ENCODE measurements at places on chromosomes 16 and 17. TPM values are rescaled to one million over a fixed set of nuclear protein-coding genes. Genes with fewer than 3 reads are reported as not detected.

DNA sequence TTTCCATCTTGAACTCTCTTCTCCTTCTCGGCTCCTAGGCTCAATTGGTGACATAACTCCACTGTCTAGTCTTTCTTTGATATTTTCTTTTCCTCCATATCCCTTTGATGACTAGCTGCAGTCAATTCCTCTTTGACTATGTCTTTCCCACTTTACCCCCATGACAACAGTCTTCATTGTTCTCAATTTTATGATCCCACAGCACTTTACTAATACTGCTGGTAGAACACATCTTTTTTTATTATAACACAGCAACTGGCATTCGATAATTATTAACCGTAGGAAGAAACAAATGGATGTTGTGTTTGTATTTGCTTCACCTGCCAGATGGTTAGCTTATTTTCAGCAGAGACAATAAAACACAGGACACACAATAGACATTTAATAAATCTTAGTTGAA is 1.3 kb downstream of the KRTAP3-3 start:
- DNase-seq: no peak

DNA sequence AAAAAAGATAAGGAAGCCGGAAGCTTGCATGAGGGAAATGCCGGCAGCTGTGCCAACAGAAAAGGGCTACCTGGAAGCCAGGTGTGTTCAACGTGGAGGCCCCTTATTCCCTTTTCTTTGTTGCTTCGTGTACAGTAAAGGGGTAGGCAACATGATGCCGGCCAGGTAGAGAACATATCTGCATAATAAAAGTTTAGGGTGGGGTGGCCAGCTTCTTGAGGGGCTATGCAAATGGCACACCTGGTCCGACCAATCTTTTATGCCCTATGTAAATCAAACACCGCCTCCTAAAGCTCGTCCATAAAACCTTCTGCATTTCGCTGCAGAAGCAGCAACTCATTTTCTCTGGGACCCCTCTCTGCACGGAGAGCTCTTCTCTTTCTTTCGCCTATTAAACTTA is 911.6 kb downstream of the KCNJ2 start:
- DNase-seq: no peak

GRCh38 chr17:67570797-67571196 is 146.9 kb upstream of the NOL11 start:
- no peak for DNase-seq

PSMD3 gene
- 66.7 TPM for total RNA-seq

DNA sequence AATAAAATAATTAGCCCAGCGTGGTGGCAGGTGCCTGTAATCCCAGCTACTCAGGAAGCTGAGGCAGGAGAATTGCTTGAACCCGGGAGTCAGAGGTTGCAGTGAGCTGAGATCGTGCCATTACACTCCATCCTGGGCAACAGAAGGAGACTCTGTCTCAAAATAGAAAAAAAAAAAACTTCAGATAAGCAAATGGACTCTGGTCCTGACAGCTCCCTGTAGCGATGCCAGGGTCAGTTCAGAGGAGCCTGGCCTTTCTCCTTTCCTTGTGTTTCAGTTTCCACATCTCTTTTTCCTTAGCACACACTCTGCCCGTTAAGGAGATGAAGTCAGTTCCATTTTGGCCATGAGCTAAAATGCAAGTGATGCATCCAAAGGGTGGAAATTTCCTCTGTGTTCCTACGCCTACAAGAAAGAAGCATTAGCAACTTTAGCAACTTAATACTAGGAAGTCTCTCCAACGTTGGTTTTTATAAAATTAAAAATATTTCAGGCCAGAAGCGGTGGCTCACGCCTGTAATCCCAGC is 11.6 kb upstream of the GRB2 start:
- no peak for DNase-seq

DNA sequence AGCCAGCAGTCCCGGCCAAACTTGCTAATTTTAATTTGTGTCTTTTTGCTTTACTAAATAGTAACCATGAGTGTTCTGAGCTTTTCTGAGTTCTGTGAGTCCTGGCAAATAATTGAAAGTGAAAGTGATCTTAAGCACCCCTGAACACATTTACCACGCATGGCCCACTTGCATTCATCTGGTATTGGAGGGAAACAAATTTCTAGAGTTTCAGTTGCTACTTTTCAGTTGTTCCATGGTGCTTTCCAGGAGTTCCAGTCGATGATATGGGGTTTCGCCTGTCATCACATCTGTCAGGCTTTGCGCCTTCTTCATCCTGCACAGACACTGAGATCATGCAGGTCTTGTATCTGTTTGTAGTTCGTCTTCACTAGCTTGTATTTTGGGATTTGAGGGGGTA is 44.1 kb downstream of the CRLF3 start:
- no peak for DNase-seq

DNA sequence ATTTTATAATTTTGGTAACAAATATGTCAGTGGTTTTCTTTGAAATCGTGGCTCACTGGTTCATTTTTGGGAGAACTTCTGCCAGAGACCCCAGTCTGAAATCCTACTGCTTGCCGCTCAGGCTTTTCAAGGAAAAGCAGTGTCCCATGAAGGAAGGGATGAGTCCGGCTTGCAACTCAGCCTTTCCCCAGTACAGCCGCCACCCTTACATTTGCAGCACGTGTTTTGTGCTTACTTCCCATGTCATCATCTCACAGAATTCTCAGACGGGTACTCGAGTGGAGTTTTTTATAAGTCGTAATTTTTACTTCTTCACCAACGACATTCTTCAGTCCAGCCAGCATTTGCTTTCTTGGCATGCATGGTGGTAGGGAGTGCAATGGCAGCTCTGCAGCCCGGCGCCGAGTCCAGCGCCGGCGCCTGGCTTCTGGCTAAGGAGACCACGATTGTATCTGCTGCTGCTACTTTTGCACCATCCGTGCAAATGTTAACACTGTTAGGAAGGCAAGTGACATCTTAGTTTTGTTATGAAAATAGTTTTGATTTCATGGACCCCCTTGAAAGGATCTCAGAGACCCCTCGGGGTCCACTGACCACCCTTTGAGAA is 111.0 kb downstream of the AMFR start:
- no peak for DNase-seq

DNA sequence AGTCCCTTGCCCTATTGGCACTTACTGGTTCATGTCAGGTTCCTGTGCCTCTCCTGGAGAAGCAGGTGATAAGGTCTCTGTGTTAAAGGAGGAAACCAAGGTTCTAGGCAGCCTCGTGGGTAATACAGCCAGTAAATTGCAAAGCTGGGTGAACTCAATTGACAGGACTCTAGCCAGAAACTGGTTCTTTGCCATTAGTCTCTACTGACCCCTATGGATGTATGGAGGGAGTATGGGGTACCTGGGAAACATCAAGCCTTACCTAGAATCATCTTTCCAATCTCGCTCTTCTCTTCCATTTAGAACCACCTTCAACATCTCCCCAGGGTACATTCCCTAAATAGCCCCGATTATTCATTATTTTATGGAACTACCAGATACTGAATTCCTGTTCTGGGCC is 169.3 kb downstream of the CDH13 start:
- DNase-seq: no peak

GRCh38 chr17:73393381-73393780 is 81.6 kb upstream of the CDC42EP4 start:
- DNase-seq: no peak

SLC5A10 gene
- total RNA-seq: not detected

DNA sequence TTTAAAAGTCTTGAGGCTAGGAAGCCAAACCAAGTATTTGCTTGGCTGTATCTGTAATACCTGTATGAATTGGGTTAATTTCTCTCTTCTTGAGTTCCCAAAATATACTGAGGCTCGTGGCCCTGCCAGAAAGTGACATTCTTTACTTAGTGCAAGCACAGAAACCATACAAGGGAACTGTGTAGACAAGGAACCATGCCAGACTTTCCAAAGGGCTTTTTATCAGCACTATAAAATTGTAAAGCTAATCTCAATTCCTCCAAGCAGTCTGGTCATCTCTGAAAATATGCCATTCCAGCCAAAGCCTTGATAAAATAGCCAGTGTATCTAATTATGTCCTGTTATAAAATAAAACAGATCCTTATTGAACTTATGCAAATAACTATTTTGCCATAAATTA is 7.2 kb upstream of the CRYM start:
- DNase-seq: no peak

DNA sequence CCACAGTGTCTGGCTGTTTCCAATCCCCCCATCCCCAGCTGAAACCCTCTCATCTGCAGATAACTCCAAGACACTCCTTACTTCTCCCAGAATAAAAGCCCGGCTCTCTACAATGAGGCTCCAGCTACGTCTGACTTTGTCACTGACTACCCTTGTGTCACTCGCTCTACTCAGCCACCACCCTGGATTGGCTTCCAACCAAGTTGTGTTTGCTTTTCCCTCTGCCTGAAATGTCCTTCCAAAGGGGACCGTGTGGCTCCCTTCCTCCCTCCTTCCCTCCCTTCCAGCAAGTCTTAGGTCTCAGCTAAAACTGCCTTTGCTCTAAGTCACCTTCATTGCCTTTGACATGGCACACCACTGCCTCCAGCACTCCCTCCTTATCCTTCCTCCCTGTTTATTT is 42.8 kb downstream of the CDH1 start:
- no peak for DNase-seq

- DNase-seq: no peak
Measured at GRCh38 chr17:72463287-72464102, 342.7 kb downstream of the SOX9 start.
